T-helper 9 cell (primary cell): ENCODE measurements at places on chromosomes 2 and 18.

DNA sequence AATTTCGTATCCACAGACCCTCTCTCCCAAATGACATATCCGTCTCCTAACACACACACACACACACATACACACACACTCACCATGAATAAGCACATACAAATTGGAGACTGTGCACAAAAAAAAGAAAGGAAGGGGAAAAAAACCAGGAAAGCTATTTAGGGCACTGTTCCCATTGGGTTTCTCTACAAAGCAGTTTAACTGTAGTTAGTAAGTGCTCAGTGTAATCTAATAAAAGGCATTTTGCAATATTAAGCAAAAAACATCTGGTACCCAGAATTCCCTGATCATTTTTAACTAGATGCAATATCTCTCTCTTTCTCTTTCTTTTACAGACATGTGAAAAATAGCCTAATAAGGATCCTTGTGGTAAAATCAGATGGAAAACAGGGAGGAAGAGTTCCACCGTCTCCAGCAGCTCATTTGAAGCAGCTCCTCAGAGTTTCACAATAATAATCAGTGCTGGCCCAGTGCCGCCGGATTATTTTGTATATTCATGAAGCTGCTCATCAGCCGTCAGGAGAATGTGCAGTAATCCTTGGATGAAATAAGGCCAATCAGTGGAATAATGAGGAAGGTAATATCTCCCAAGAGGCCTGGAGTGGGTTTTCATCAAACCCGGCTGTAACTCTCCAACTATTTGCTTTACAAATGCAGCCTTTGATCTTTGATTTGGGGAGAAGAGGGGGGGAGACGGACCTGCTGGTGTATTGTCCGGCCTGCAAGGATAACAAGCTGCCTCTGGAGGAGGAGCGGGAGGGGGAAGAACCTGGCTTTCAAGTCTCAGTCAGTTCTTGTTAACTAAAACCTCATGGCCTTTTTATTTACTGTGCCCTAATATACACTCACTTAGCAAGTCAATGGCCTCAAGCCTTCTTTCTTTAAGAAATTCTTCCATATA, 227.6 kb upstream of the SMIM21 start:
- DNase-seq, result no peak

DNA sequence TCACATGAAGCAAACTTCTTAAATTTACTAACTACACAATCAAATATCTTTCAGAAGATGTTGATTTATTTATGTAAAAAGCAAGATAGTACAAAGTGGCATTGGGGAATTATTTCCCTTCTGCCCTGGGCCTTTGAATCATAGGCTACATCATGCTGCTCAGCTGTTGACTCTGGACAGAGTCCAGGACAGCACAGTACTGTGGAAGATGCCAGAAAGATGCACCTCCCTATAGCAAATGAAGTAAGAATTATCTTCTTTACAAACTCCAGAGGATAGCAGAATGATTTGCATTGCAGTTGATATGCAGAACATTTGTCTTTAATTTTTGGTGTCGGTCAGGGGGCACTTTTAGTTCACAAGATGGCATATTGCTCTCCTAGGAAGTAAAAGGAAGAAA, 1354.5 kb upstream of the ZEB2 start:
- DNase-seq, result no peak

DNA sequence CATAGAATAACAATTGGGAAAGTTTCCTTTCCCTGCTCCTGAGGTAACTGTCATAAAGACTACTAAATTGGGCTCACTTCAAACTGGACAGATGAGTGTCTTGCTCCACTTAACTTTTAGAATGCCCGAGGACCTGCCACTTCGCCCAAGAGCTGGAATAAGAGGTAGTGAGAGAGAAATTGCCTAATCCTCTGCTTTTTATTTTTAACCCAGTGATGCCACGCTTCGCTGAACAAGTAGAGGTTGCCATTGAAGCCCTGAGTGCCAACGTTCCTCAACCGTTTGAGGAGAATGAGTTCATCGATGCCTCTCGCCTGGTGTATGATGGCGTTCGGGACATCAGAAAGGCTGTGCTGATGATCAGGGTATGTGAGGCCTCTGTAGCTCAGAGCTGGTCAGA, 269.4 kb upstream of the LRRTM1 start:
- DNase-seq, result no peak

GRCh38 chr2:55761024-55761423, 67.4 kb upstream of the PNPT1 start:
- DNase-seq, result no peak

GRCh38 chr18:74509856-74510769, 13.9 kb downstream of the CNDP2 start:
- no peak for DNase-seq

GRCh38 chr2:460861-461260, 173.0 kb upstream of the ALKAL2 start:
- DNase-seq, result peak; percentile 25

- no peak for DNase-seq
Measured at GRCh38 chr2:157256626-157257025, 879 bp upstream of the GALNT5 start.

- DNase-seq, result no peak
Measured at GRCh38 chr2:223768179-223768578, 69.2 kb downstream of the AP1S3 start.

DNA sequence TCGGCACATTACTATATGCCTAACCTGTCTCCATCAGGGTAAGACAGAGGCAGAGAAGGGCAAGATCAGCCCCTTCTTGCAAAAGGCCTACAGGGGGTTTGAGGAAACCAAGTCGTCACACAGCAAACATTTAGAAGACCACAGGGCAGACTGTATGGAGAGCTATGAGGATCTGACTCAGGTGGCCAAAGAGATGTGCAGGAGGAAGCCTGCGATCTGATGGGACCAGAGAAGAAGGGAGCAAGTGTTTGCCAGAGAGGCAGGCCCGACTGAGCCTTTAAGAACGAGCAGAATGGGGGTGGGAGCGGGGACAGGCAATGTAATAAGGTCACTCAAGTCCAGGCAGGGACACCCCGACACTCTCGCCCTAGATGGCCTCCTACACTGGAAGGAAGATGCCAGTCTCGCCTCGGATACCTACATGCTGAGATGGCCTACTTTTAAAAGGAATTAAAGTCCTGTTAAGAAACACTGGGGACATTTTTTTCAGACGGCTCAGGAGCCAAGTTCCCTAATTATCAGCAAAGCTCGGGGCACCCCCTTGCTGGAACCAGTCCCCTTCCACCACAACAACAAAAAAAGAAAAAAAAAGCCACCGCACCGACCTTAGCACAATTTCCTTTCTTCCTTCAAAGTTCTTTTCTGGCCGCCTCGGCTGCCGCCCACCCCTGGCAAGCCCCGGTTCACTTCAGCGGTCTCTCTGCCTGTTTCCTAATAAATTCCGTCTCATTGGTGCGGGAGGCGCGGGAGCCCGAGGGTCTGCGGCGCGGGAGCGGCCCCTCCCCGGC, 1.5 kb downstream of the SFXN5 start:
- no peak for DNase-seq

DNA sequence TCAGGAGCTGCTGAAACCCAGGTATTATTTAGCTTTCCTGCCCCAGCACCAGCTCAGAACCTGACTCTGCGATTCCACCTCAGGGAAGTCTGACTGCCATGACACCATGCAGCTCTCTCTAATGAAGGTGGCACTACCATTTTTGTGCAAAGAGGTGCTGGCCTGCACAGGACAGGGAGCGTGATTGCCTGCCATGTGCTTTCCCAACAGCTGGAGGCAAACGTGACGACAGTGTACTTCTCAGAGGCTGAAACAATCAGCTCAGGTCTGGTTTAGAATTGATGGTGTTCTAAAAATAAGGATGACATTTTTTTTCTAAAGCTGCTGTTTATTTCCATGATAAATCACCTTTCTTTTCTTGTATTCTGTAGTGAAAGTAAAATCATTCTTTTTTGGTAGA, 75.2 kb upstream of the TTC39C start:
- no peak for DNase-seq

- DNase-seq, result no peak
Measured at GRCh38 chr2:165402162-165402561, 67.3 kb upstream of the CSRNP3 start.

DNA sequence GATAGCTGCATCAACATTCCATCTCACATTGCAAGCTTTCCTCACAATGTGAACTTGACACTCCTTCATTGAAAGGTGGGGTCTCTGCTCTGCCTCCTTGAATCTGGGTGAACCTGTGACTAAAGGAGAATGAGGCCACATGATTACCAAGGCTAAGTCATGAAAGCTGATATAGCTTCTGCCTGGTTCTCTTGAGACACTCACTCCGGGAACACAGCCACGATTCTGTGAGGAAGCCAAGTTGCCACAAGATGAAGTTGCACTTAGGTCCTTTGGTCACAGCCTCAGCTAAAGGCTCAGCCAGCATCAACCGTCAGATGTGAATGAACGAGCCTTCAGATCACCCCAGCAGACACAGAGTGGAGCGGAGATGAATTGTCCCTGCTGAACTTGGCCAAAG, 94.7 kb upstream of the FAM136A start:
- no peak for DNase-seq

DNA sequence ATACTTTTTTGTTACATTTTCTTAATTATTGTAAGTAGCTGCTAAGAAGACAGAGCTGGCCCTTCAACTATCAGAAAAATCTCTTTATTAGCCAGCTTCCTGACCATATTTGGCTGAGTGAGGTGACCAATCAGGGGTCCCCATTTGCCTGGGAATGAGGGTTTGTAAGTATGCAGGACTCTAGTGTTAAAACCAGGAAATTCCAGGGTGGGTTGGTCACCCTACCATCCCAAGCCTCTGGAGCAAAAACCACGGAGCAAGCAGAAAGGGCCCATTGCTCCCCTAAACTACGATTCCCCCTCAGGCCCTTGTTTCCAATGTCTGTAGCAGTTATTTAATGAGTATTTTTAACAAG, 165.6 kb upstream of the NCKAP5 start:
- DNase-seq, result no peak

- DNase-seq, result no peak
Measured at GRCh38 chr2:230179907-230180306, 39.9 kb downstream of the SP110 start.

- no peak for DNase-seq
Measured at GRCh38 chr18:53380063-53380639, 844.3 kb downstream of the MBD2 start.

DNA sequence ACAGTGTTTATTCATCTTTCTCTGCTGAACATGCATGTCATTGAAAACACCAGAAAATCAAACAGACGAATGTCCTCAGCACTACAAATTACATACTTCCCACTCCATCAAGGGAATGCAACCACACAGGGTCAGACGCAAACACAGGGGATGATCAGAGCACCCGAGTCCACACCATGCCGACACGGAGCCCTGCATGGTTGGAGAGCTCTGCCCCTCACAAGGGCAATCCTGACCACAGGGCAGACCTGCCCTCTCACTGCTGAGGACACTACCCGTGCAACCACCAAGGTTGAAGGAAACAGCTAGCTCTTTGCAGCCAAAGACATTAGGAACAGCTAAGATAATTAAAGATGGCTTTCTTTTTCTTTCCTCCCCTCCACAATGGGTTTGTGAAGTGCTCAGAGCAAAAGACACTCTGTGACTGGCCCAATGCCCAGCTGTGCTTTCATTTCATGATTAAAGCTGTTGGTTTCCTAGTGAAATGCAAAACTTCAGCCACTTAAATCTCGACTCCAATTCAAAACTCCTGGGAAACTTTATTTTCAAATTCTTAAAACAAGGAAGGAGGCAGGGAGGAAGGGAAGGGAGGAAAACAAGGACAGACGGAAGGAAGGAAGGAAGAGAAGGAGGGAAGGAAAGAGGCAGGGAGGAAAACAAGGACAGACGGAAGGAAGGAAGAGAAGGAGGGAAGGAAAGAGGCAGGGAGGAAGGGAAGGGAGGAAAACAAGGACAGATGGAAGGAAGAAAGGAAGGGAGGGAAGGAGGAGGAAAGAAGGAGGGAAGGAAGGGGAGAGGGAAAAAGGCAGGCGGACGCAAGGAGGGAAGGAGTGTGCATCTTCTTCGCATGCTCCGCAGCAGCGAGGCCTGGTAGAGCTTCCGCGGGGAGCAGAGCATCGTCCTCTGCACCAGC, 65.8 kb downstream of the NDUFA10 start:
- DNase-seq, result no peak

GRCh38 chr18:54762386-54762785, 65.9 kb upstream of the RAB27B start:
- no peak for DNase-seq

GRCh38 chr2:53234548-53234903, 533.1 kb upstream of the CHAC2 start:
- DNase-seq, result no peak
